ENCODE measurements at places on chromosomes 7 and 10.

- no peak for DNase-seq
Observed at GRCh38 chr10:12868229-12868628, 133.3 kb downstream of the CCDC3 start.

DNA sequence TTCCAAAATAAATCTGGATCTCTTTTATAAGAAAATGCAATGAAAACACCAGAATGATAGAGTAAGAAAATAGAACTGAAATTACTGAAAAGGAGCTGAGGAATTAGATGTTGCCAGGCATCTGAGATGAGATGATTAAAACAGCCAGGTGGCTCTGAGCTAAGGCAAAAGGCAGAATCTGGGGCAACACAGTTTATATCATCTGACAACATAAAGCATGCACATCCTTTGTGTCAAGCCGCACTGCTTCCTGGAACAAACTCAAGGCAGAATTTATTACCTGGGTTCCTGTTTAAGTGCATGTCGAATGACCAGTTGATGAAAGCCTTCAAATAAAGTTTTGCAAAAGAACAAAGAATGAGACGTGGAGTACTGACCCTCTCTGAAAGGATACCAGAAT lies 247.0 kb downstream of the SNX10 start:
- DNase-seq: peak; percentile 77

GRCh38 chr7:1757601-1758000 lies 87.5 kb downstream of the ELFN1 start:
- DNase-seq: no peak

DNA sequence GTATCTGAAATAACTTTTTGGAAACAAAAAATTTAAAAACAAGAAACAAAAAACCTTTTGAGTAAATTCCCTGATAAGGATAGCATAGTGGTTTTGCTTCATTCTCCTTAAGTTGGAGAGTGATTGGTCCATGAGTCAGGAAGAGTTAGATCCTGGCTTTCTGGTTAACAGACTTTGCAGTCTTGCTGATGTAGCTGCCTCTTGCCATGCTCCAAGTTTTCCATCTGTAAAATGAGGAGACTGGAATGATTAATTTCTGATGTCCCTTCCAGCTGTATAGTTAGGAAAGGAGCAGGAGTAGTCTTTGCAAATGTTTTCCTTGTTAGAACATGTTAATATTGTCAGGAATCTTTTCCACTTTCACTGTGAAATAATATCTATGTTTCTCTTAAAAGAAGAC lies 266.6 kb downstream of the DNAJB9 start:
- DNase-seq: no peak

- DNase-seq: no peak
Observed at GRCh38 chr10:64080071-64080470, 558.9 kb downstream of the REEP3 start.

- DNase-seq: no peak
Observed at GRCh38 chr7:45919231-45919784, 1.8 kb downstream of the IGFBP3 start.

DNA sequence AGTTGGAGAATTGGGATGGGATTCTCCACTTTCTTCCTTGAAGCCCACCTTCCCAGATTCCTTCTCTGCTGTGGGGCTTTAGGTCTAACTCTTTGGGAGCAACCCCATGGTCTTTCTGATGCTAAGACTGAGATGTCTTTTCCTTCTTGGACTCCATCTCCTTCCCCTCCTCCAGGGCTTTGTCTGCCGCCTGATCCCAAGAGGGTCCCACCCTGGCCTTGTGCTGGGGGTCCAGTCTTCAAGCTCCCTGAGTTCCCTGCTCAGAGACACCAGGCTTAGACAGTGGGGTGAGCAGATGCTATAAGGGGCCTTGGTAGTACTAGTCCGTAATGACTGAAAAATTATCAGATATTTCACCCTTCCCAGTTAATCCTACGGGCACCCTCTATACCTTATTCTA lies 150.5 kb downstream of the PTPN20 start:
- DNase-seq: no peak

DNA sequence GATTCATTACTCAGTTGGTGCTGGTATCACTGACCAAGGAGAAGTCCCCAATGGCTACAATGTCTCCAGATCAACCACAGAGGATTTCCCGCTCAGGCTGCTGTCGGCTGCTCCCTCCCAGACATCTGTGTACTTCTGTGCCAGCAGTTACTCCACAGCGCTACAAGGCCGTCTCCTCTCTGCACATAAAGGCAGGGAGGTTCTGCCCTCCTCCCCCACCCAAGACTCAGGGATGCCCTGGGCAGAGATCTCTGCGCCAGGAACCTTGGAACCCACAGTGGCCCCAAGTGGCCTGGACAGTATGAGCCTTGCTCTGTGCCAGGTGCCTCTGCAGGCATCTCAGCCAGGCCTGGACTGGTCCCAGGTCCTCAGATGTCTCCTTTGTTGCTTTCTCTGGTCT lies 193.4 kb upstream of the PRSS58 start:
- no peak for DNase-seq

DNA sequence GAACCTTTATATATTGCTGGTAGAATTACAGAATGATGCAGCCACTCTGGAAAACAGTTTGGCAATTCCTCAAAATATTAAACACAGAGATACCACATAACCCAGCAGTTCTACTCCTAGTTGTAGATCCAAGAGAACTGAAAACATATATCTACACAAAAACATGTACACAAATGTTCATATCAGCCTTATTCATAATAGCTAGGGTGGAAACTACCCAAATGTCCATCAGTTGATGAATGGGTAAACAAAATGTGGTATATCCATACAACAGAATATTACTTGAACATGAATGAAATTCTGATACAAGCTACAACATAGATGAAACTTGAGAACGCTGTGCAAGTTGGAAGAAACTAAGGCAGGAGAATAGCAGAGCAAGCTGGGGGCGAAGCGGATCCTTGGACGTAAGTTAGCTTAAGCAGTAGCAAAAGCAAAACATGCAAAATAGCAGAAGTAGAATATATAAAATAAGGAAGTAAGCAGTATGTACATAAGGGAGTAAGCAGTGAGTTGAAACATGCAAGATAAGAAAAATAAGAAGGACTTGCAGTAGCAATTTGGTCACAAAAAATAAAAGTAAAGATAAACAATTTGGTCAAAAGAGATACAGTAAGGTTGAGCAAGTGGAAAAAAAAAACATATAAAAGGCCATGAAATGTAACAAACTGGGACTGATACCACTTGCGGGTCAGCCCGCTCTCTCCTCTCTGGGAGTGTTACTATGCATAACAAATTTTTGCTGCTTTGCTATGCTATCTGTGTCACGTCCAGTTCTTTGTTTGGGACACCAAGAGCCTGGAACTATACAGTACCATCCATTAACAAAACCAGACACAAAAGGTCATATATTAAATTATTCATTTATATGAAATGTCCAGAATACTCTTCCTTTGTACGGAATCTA lies 18.0 kb upstream of the HILPDA start:
- no peak for DNase-seq

- DNase-seq: peak; percentile 82
Observed at GRCh38 chr7:148698007-148698396, 701 bp upstream of the CUL1 start.

DNA sequence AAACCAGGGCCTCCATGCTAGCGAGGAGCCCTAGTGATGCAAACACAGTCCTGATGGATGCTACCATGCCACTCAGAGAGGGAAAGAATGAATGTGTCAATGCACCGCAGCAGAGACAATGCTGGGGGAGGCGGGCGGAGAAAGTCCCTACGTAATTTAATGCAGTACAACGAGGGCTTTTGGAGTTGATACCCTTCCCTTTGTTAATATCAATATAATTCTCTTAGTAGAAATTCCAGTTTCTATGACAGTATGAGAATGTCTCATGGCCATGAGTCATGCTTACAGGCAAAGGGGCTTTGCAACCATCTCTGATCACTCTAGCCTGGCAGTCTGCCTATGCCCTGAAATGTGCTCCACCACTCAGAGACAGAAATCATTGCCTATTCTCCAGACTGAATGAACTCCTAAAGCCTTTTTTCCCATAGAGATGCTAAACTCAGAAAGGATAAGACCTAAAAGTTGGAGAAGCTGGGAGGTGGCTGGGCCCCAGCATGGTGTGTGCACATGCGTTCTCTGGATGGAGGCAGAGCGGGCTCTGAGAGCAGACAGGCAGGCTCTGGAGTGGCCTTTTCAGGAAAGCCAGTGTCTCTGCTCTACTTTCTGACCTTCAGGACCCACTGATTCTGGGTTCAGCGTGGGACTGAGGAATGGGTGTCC lies 20.3 kb upstream of the GIMAP2 start:
- DNase-seq: no peak

- no peak for DNase-seq
Observed at GRCh38 chr7:77907281-77907680, 108.7 kb downstream of the PHTF2 start.

- no peak for DNase-seq
Observed at GRCh38 chr7:129169171-129169671, 19.2 kb upstream of the SMO start.

DNA sequence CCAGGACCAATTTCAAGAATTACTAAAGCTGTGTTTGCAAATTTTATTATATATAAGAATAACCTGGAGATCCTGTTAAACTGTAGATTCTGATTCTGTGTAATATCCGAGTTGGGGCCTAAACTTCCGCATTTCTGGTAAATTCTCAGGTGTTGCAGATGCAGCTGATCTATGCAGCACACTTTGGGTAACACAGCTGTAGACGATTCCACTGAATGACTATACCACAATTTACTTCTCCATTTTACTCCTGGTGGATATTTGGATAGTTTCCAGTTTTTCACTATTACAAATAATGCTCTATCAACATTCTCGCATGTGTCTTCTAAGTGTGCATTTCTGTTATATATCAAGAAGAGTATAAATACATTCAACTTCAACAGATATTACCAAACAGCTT lies 7.5 kb downstream of the GDI2 start:
- no peak for DNase-seq

DNA sequence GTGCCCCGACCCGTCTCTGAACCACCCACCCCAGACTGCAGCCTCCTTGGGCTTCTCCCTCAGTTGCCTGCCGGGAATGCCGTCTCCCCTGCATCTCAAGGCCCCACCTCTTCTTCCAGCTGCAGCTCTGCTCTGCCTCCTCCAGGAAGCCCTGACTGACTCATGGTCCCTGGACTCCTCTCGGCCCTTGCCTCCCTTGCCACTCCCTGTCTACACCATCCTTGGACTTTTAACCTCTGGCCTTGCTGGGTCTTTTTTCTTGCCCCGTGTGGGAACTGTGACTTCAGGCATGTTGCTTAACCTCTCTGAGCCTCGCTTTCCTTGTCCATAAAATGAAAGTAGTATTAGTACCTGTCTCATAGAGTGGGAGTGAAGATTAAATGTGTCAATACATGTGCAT lies 56.3 kb downstream of the C10orf105 start:
- DNase-seq: no peak

- DNase-seq: no peak
Observed at GRCh38 chr10:42969147-42969546, 107.7 kb upstream of the RET start.

DNA sequence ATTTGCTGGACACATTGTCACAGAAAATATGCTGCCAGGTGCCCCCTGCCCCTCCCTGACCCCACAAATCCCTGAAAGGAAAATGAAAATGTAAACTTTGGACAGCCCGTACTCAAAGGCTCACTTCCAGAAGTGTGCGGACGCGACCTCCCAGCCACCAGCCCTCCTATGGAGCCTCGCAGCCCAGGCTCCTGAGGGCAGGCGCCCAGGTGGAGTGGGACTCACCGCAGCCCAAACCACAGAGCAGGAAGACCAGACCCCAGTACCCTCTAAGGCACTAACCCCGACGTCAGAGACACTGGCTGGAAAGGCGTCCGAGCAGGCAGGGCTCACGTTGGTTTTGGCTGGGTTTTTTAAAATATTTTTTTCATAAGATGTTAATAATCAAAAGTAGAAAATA lies 57.3 kb downstream of the CSGALNACT2 start:
- no peak for DNase-seq

DNA sequence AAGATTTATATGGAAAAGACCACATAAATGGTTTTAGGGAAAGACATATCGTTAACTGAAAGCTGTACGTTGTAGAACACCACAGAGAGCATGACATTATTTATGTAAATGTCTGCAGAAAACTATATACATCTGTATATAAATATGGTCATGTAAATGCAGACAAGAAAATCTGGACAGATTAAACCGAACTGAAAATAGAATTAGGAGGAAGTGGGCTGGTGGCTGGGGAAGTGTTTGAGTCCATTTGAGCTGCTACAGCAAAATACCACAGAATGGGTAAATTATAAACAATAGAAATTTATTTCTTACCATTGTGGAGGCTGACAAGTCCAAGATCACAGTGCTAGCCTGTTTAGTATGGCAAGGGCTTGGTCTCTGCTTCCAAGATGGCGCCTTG lies 56.3 kb upstream of the USP6NL start:
- DNase-seq: no peak

- DNase-seq: no peak
Observed at GRCh38 chr10:61673360-61673759, 10.6 kb downstream of the CABCOCO1 start.

GRCh38 chr10:97131666-97132065 lies 54.1 kb downstream of the SLIT1 start:
- no peak for DNase-seq

- DNase-seq: no peak
Observed at GRCh38 chr10:13893926-13894325, 307.2 kb downstream of the PRPF18 start.

- no peak for DNase-seq
Observed at GRCh38 chr10:112852306-112852705, 97.7 kb upstream of the TCF7L2 start.

DNA sequence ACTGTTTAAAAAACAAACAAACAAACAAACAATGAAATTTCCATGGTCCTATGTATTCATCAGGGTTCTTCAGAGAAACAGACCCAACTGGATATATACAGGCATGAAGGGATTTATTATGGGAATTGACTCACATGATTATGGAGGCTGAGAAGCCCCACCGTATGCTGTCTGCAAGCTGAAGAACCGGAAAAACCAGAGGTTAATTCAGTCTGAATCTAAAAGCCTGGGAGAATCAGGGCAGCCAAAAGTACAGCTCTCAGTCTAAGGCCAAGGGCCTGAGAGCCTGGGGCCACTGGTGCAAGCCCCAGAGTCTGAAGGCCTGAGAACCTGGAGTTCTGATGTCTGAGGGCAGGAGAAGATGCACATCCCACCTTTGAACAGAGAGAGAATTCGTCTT lies 163.5 kb downstream of the MDFIC start:
- DNase-seq: no peak

GRCh38 chr7:100720279-100720670 lies at the start of gene EPO:
TSS of gene EPO (plus strand) at chr7:100720468. CDS start at chr7:100720981, 513 bp downstream.
- DNase-seq: no peak

DNA sequence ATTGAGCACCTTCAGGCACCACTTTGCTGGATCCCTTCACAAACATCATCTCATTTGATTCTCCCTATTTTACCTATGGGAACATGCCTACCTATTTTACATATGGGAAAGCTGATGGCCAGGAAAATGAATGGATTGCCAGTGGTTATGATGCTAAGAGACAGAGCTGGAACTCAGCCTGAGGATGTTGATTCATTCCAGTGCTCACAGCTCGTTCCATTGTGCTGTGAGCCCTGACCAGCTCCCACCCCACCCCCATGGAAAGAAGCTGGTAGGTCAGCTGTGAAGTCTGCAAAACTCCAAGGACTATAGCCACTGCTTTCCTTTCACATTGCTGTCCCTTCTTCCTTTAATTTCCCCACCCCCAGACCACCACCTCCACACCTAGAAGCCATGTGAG lies 9.6 kb downstream of the UBTD1 start:
- DNase-seq: no peak

Measured in NCI-H1417 (cell line).